ENCODE measurements at places on chromosomes 6 and 20. TPM values are rescaled to one million over a fixed set of nuclear protein-coding genes. Genes with fewer than 3 reads are reported as not detected.

DNA sequence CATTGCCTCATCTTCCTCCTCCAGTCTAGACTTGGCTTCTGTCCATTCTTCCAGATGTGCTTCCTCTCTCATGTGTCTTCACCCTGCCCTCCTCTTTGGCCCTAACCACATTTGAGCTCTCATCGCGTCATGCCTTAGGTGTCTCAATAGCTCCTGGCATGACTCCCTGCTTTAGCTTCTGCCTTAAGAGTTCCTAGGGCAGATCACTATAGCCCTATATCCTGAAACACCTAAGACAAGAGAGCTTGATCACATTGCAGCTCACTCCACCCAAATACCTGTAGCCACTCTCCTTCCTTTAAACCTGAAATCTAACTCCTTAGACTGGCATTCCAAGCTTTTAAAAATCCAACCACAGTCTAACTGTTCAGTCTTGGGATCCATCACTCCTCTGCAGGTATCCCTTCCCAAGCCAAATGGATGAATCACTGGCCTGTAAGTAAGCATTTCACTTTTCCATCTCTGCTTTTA is 69.0 kb upstream of the STXBP5 start:
- no peak for DNase-seq
- H3K27ac ChIP-seq, result no peak overlapping the region
- H3K4me1 ChIP-seq, result no peaks in the 10 kb centered on the region

DNA sequence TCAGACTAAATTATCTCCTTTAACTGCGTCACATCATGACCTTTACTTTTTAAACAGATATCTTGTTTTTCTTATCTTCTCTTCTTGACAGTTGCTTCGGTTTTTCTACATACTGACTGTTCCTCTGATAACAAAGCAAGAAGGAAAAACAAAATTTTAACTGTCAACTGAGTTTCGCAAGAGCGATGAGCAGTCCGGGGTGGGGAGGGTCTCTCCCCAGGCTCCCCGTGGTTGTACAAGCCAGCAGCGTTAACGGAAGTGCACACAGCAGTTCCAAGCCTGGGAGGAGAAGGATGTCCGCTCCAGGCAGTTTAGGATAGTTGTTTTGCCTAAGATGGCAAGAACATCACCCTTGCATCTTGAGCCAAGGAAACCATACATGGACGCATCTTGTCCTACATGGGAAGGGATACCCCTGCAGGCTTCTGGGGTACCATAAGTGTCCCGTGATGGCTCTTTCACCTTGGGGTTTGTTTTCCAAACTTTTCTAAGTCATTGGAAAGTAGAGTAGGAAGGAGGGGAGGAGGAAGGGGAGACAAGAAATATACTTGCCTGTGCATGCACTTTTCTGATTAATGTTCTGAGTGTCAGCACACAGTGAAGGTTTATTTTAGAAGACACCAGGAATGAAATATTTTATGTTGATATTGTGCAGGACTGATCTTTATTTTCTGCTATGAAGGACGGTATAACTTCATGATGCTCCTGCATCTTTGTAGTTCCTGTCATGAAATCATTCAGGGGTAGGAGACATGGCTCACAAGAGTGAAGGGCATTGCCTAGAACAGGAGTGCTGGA is 20.8 kb downstream of the SLC24A3 start:
- no peaks in the 10 kb centered on the region for H3K36me3 ChIP-seq
- no peak overlapping the region for H3K4me3 ChIP-seq
- DNase-seq, result no peak
- no peaks in the 10 kb centered on the region for H3K27me3 ChIP-seq

Gene PLA2G7
- 1.4 TPM for total RNA-seq

DNA sequence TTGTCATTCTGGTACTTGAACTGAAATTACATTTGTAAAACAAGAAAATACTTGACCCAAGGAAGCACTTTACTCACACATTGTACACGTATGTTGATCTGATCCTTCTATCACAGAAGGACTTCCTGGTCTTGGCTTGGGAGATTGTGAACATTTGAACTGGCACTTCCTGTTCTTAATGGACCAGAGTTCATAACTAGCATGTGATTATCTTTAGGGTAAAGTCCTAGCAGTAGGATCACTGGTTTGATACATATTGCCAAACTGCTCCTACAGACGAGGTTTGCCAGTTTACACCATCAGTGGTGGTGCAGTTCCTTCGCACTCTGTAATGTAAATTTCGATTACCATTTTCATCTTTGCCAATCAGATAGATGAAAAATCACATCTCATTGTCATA is 12.7 kb downstream of the HECA start:
- H3K4me1 ChIP-seq, result peaks cover 31% of the 10 kb centered on the region
- no peaks in the 10 kb centered on the region for H3K27me3 ChIP-seq
- DNase-seq, result no peak

Gene PLAGL2
- 9.4 TPM for total RNA-seq

DNA sequence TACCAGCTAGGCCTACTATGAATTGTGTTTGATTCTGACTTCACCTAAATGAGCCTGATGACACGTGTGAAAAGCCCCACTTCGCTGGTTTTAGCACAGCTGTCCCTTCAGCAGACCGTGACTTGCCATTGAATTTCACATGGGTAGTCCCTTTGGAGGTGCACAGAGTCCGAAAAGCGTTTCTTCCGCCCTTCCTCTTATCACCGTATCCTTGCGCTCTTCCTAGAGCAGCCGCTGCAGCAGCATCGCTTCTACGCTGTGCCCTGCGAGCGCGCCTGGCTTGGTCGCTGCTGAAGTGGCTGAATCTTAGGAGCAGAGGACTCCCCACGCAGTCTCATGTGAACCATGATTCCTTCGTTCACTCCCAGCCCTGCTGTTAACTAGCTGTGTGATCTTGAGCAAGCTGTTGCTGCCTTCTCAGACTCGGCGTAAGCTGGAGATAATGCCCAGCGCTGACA is 127.0 kb downstream of the PACRG start:
- no peak for DNase-seq
- no peaks in the 10 kb centered on the region for H3K4me1 ChIP-seq
- no peaks in the 10 kb centered on the region for H3K36me3 ChIP-seq
- H3K4me3 ChIP-seq, result no peak overlapping the region
- H3K27me3 ChIP-seq, result no peaks in the 10 kb centered on the region

Gene CNR1
- total RNA-seq, result 6.5 TPM

DNA sequence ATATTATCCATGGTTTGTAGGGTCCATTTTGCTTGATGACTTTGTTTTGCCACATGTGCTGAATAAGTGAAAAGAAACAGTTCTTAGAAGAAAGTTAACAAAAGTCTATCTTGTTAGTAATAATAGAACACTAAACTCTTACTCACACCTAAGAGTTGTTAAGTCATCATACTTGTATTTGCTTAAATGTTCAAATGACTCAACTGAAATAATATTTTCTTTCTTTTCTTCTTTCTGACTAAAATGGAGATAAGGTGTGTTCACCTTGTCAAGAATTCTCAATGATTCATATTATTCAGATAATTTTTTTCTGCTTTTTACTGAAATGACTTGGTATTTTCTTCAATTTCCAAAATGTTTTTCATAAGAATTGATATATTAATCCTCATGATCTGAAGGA is 327.2 kb downstream of the HTR1B start:
- DNase-seq, result no peak
- no peaks in the 10 kb centered on the region for H3K27me3 ChIP-seq
- H3K36me3 ChIP-seq, result no peaks in the 10 kb centered on the region
- H3K4me3 ChIP-seq, result no peak overlapping the region

Gene C6orf118
- not detected for total RNA-seq

DNA sequence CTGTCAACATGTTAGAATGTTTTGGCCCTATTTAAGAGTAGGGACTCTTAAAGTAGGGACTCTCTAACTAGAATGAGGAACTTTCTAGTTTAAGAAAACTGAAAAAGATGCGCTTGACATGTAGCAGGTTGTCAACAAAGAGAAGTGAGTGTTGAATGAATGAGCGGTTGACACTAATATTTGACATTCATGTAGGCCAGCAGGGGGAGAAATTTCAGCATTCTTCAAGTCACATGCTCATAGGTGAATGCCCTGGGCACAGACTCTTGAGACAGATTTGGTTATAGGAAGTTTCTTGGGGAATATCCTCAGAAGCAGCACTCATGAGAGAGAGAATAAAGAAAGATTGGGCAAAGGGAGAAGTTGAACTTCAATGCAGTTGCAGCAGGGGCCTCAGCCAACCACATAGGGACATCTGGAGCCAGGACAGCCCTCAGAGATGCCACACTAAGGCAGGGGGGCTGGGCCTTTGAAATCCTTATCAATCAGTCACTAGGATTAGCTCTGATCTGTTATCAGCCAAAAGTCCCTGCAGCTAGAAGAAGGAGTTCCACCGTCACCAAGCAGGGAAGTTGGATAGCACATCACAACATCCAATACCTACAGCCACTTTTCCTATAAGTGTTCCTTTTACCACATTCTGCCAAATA is 145.1 kb upstream of the FKBP1C start:
- no peaks in the 10 kb centered on the region for H3K4me1 ChIP-seq
- H3K27ac ChIP-seq, result no peak overlapping the region
- no peak overlapping the region for H3K4me3 ChIP-seq
- no peaks in the 10 kb centered on the region for H3K27me3 ChIP-seq
- no peaks in the 10 kb centered on the region for H3K36me3 ChIP-seq

Measured in transverse colon (tissue), 4 donors.